ENCODE measurements at places on chromosomes 5 and 9. TPM values are rescaled to one million over a fixed set of nuclear protein-coding genes. Genes with fewer than 3 reads are reported as not detected.
A peak's percentile ranks its signal among the peaks of the same experiment; 100 is the strongest.

DNA sequence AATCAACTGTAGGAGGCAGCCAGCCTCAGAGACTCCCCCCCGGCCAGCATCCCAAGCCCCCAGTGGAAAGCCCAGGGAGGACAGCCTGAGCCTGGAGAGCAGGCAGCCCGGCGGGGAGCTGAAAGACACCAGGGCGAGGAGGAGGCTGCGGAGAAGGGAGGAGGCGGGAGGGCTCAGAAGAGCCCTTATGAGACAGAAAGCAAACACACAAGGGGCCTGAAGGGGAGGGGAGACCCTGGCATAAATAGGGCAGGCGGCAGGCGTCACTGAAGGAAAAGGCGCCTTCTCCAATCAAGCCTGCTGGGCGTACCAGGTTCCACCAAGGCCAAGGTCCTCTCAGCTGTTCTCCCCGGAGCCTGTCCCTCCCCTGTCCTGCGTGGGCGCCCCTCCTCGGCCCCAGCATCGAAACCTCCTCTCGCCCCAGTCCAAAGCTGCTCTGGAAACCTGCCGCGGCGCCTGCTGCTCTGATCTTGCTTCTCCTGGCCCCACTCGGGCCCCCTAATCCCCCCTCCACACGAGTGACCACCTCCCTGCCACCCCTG, 1.3 kb downstream of the SLC9A3 start:
- no peak for DNase-seq

DNA sequence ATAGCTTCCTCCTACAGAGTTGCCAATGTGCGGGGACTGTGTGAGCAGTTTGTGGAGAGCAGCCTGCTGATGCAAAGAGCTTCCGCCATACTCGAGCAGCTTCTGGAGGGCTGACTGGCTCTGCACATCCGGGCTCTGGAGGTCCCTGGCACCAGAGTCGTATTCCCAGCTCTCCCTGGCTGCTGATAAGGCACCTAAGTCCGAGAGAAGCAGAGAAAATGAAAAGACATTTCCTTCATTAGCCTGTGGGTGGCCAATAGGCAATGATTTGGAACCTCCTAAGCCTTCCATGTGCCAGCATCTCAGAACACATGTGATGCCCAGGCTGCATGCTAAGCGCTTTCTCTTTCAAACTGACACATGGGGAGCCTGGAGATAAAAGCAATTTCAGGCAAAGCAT, 94.3 kb downstream of the TSSK1B start:
- no peak for DNase-seq

DNA sequence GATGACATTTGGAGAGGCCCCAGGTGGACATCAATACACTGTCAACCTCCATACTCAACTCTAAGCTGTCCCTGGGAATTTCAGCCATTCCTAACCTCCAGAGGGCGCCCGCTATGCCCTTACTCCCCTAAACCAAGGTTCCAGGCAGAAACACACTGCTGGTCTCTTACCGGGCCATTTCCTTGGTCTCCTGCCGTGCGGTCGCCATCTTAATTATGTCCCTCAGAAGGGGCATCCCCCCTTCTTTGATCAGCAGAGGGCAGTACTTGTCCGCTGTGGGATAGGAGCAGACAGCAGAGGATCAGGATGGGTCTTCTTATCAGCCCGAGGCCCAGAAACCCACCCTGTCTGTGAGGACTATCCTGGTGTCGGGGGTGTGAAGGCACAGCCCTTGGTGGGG, 9.3 kb upstream of the ZDHHC12 start:
- DNase-seq: peak; percentile 74

DNA sequence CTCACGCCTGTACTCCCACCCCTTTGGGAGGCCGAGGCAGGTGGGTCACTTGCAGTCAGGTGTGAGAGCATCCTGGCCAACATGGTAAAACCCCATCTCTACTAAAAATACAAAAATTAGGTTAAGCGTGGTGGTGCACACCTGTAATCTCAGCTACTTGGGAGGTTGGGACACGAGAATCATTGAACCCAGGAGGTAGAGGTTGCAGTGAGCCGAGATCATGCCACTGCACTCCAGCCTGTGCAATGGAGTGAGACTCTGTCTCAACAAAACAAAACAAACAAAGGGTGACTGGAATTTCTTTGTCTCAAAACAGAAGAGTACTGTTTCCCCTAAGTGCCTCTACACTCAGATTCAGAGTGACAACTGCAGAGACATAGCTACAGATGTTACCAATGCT, 116.1 kb downstream of the AP3B1 start:
- no peak for DNase-seq

DNA sequence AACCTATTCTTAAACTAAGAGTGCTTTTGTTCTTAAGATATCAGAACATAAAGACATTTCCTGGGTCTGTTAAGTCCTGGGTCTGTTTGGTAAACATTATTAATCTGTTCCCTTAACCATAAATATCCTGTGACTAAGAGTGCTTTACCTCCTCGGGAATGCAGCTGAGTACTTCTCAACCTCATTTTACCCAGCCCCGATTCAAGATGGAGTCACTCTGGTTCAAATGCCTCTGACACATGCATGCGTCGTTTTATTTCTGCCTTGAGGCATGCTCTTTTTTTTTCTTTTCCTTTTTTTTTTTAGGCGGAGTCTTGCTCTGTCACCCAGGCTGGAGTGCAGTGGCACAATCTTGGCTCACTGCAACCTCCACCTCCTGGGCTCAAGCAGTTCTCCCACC, 39.8 kb upstream of the FBXL17 start:
- no peak for DNase-seq

- DNase-seq: no peak
Observed at GRCh38 chr5:170307575-170308465, 10.2 kb upstream of the LCP2 start.

DNA sequence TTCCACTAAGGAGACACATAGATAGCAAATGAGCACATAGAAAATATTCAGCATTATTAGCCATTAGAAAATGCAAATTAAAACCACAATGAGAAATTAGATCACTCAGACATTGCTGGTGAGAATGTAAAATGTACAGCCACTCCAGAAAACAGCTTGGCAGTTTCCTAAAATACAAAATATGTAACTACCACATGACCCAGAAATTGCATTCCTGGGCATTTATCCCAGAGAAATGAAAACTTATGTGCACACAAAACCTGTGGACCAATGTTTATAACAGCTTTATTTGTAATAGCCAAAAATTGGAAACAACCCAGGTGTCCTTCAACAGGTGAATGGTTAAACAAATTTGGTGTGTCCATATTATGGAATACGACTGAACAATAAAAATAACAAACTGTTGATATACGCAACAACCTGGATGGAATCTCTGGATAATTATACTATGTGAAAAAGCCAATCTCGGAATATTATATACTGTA, 34.8 kb upstream of the SHC3 start:
- no peak for DNase-seq

DNA sequence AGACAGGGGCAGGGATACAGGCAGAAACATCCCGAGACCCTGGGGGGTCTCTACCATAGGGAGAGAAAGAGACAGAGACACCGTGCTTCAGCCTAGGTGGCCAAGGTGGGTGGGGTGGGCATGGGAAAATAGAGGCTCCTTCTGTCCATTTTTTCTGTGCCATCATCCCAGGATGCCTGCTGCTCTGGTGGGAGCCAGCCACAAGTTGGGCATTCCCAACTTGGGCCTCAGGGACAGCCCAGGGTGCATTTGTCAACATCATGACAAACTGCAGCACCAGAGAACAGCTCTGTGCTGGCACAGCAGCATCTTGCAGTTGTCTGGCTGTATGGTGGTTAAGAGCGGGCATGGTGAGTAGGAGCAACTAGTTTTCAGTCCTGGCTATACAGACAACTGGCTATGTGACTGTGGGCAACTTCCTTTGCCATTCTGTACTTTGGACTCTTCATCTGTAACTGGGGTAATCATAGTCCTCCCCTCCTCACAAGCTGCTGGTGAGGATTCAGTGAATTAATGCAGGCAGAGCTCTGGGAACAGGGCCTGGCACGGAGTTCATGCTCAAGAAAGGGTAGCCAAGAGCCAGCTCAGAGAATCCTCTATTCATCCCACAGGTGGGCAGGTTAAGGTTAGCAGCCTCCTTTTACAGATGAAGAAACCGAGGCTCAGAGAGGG, 100.4 kb downstream of the RGS3 start:
- no peak for DNase-seq

- no peak for DNase-seq
Observed at GRCh38 chr5:134131578-134132350, 17.3 kb downstream of the TCF7 start.

GRCh38 chr5:158007336-158007735, 148.4 kb upstream of the CLINT1 start:
- DNase-seq: no peak

Gene PSAT1
- 32.5 TPM for total RNA-seq

Gene DPM2
- 36.9 TPM for total RNA-seq
